ENCODE measurements at places on chromosomes 11 and 22. TPM values are rescaled to one million over a fixed set of nuclear protein-coding genes. Genes with fewer than 3 reads are reported as not detected.

- no peak for DNase-seq
Measured at GRCh38 chr11:75615751-75616150, 53.1 kb downstream of the MAP6 start.

DNA sequence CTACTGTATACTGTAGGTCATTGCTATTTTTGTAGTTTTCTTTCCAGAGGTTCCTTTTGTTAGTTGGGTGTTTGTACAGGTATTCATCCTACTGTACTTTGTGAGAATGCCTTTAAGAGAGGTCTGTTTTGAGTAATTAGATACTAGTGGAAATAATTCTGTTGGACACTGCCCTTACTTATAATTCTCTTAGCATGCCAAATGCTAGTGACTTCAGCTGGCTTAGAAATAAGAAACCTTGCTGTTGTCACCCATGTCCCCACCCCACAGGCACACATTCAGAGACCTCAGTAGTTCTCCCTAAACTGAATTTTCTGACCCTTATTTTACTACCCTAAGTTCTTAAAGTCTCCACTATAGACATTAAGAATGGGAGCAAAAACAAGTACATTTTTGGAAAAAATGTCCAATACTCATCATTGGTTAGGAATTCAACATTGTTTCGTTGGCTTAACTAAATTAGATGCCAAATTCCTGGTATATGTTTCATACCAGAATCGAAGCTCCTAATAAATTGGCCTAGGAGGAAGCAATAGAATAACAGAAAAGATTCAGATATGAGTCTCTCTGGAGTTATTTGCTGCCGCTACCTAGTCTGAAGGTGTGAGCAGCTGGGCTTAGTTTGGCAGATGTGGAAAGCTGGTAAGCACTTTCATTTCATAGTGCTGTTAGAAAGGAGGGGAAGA is 28.4 kb downstream of the ZNF143 start:
- DNase-seq: no peak

- no peak for DNase-seq
Measured at GRCh38 chr11:47305734-47306483, 36.0 kb downstream of the MADD start.

DNA sequence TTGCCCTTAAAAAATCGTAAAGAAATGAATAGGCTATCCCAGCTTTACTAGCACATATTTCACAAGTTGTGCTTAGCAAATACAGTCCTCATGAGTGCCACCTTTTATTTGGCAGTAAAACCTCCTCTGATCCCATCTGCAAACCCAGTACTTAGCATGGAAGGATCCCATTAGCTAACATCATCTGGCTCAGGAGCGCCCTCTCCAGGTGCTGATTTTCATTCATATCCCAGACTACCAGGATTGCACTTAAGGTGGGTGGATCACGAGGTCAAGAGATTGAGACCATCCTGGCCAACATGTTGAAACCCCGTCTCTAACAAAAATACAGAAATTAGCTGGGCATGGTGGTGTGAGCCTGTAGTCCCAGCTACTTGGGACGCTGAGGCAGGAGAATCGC is 76.1 kb upstream of the PAX6 start:
- DNase-seq: no peak

GRCh38 chr11:121581607-121582006 is 128.8 kb upstream of the SORL1-AS1 start:
- no peak for DNase-seq

DNA sequence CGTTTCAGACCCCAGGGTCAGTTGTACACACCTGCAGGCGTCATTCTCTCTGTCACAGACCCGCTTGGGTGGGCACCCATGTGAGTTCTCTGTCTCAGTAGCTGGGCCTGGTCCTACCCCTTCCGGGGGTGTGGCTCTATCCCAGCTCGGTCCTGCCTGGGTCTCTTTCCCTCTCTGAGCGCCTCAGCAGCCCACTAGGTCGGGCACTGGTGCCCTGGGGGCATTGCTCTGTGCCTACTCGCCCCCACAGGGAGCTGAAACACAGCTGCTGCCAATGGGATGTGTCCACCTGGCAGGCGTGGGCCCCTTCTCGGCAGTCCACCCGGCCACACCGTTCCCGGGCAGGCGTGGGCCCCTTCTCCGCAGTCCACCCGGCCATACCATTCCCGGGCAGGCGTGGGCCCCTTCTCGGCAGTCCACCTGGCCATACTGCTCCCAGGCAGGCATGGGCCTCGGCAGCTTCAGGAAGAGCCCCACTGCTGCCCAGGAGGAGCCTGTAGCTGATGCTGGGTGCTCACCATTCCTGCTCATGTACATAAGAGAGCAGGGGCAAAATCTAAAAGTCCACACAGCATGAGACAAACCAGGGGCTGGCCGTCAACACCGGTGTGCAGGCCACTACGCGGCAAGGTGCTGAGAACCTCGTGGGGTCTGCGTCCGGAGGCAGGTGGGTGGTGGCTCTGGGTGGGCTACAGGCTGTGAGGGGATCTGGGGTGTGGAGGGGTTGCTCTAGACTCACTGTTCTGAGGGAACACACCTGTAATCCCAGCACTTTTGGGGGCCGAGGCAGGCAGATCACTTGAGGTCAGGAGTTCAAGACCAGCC is 12.3 kb downstream of the MLC1 start:
- no peak for DNase-seq

GRCh38 chr11:133156986-133157745 is 375.1 kb downstream of the OPCML start:
- peak; percentile 1 for DNase-seq

- peak; percentile 17 for DNase-seq
Measured at GRCh38 chr11:68010090-68011041, at the start of gene ALDH3B1. TSS of gene ALDH3B1 (plus strand) at chr11:68010327. CDS start at chr11:68015298, 4,971 bp downstream.

- DNase-seq: no peak
Measured at GRCh38 chr11:76603202-76603601, 67.3 kb downstream of the LRRC32 start.

DNA sequence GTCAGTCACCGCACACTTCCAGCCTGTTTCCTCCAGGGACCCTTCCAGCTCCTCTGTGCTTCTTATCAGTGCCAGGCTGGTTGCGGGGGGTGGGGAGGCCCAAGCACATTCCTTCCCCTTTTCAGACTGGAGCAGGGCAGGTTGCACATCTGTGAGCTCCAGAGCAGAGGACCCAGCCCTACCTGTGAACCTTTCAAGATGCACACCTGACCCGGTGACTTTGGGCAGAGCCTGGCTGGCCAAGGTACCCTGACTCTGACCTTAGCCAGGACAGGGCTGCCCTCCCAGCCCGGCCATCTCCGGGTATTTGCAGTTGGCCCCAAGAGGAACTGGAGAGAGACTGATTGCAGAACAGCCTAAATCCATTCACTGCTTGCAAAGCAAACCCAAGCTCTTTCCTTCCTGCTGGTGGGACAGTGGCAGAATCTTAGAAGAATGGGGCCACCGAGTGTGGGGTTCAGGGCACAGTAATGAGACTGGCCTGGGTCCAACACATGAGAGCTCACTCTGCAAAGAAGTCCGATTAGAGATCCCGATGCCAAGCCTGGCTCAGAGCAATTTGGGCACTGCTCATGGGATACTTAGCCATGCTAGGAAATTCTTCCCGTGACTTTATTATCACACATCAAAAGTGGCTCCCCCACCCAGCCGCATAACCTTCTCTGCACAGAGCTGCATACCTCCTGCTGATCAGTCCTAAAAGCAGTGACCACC is 64.7 kb upstream of the CCND1 start:
- no peak for DNase-seq

- DNase-seq: no peak
Measured at GRCh38 chr11:9600644-9601036, 27.2 kb downstream of the WEE1 start.

DNA sequence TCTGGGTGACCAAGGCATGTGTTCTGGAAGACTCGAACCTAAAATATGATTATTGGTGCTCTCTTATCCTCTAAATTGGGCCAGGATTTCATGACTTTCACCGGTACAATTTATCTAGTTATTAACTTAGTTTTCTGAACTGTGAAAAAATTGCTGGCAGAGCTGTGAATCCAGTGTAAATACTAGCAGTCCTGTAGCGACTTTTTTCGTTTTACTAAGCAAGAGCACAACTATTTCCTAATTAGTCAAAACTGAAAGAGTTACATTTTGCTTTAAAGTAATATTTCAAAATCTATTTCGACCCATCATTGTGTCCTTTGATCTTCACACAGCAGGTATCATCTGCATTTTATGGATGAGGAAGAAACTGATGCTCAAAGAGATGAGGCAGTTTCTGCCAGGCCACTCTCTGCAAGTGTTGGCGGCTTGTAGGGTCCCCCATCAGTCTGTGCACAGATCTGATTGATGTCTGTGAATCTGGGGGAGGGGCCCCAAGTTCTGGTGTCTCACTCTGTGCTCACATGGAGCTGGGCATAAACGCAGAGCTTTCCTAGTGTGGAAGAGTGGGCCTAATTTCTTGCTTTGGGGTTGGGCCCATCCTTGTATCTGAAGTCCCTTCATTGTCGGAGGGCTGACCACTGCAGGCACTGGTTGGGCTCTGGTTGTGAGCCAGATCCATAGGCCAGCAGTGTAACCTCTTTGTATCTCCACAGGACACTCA is 1.4 kb upstream of the TRMT2A start:
- DNase-seq: no peak

- peak; percentile 55 for DNase-seq
Measured at GRCh38 chr11:77821349-77821851, 456 bp downstream of the AAMDC start.

- peak; percentile 33 for DNase-seq
Measured at GRCh38 chr11:68543594-68543993, 83.0 kb downstream of the PPP6R3 start.

DNA sequence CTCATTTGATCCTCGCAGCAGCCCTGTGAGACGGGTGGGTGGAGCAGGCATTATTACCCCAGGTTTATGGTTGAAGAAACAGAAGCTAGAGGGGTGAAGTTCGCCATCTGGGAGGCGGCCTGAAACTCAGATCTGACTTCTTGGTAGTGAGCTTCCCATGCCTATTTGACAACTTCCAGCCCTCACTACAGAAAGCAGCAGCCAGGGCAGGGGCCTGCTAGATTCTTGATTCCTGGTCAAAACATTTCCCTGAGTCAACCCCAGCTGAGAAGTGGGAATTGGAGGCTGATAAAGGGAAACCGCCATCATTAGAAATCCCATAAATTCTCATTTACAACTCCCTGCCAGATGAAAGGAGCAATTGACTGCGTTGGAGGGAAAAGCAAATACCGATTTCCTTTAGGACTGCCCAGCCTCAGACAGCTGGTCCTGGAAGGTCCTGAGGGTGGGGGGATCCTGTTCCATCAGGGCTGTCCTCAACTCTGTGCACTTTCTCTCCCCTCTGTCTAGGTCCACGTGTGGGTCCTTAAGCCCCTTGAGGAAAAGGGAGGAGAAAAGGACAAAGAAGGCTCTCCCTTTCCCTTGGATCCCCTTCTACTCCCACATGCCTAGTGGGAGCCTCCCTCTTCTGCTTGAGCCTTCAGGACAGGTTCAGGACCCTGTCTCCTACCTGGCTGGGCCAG is 10.2 kb upstream of the NECTIN1 start:
- no peak for DNase-seq

DNA sequence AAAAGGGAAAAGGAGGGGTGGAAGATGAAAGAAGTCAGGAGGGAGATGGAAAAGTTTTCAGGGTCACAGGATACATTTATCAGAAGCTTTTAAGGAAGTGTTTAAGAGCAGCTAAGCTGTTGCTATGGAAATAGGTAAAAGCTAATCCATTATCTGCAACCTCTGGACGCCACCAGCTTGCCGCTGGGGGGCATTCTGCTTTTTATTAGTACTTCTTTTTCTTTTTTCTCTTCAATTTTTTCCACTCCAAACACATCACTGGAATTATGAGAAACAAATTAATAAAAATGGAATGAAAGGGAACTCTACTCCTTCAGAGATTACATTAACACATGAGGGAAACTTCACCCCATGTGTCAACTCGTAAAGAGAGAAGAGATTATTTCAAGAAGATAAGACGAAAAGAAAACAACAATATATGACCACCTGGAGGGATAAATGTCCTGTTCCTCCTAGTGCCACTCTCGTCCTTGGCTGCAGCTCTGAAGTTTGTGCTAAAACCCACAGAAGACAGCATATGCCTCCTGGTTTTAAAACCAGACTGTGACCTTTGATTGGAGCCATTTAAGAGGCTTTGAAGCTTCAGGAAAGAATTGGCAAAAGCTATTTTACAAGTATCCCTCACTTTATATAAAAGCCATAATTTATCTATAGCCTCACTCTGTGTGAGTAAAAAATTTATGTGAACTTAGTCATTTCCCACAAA is 972.8 kb downstream of the OPCML start:
- no peak for DNase-seq

DNA sequence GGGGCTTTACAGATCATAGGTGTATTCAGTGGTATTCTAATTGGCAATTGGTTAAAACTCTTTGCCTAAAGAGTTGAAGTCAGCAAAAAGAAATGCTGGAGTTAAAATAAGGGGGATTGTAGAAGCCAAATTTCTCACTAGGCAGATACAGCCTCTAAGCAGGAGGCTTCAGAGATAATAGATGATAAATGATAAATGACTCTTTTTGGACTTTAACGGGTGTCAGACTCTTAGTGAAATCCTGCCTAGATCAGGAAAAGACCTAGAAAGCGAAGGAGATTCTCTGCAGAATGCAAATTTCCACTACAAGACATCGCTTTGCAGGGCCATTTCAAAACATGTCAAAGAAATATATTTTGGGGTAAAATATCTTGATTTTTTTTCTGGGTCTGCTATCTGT is 182.8 kb downstream of the FAM76B start:
- DNase-seq: no peak

- DNase-seq: no peak
Measured at GRCh38 chr11:110297076-110297725, 787 bp upstream of the RDX start.

GRCh38 chr11:113091481-113091780 is 130.2 kb downstream of the NCAM1 start:
- DNase-seq: no peak

The SCGB1D2 gene
- not detected for total RNA-seq

The TRPM5 gene
- total RNA-seq: 0.66 TPM

The GNAZ gene
- total RNA-seq: 3.7 TPM

The CELF1 gene
- 72.2 TPM for total RNA-seq

The TYR gene
- total RNA-seq: not detected

The E2F8 gene
- total RNA-seq: 5.2 TPM

The RASL10A gene
- 3.6 TPM for total RNA-seq

The ZBTB16 gene
- total RNA-seq: 10.5 TPM

The MRE11 gene
- total RNA-seq: 11.4 TPM
